ENCODE measurements at places on chromosomes 16 and 17.

DNA sequence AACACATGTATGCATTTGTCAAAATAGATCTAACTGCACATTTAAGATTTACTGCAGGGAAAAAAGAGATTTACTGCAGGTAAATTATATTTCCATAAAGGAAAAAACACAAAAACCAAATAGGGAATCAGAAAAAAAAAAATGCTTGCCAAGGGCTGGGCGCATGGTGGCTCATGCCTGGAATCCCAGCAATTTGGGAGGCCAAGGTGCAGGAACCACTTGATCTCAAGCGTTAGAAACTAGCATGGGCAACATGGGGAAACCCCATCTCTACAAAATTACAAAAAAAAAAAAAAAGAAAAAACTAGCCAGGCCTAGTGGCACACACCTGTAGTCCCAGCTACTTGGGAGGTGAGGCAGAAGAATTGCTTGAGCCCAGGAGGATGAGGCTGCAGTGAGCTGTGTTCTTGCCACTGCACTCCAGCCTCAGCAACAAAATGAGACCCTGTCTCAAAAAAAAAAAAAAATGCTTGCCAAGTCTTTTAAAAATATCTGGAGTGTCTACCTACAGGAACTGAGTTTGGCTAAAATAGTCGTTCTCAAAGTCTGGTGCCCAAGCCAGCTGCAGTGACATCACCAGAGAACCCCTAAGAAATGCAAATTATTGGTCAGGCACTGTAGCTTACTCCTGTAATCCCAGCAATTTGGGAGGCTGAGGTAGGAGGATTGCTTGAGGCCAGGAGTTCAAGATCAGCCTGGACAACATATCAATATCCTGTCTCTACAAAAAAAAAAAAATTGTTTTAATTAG lies 17.5 kb downstream of the TRIM25 start:
- no peak for DNase-seq

- DNase-seq = no peak
These were observed 1.3 kb downstream of the CLEC10A start for GRCh38 chr17:7078711-7079110.

DNA sequence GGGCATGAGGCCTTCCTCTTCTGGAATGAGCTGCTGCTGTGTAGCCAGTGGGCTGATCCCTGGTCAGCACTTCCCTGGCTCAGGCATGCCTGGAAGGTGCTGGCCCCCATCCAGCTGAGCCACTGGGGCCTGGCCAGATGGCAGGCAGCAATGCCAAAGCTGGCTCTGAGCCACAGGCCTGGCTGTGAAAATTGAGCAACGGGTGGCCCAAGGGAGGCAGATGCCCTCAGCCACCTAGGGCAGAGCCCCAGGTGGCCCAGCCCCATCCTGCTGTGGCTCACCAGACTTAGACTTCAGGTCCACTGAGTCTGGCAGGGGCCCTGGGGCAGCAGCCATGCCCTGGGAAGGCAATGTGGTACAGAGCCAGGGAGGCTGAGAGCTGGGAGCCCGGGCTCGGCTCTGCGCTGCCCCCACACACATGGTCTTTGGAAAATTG lies 8.5 kb upstream of the CRHR1 start:
- no peak for DNase-seq

DNA sequence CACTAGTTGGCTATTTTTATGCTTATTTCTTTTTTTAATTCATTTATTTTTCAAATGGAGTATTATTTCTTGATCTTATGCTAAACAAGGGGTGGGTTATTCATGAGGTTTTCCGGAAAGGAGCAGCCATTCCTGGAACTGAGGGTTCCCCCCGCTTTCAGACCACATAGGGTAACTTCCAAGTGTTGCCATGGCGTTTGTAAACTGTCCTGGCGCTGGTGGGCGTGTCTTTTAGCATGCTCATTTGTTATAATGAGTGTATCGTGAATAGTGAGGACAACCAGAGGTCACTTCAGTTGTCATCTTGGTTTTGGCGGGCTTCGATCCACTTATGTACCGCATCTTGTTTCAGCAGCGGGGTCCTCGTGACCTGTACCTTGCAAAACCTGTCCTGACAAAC lies 29.6 kb upstream of the ASGR2 start:
- DNase-seq = no peak

- no peak for DNase-seq
These were observed 8.4 kb downstream of the PIMREG start for GRCh38 chr17:6452471-6453266.

DNA sequence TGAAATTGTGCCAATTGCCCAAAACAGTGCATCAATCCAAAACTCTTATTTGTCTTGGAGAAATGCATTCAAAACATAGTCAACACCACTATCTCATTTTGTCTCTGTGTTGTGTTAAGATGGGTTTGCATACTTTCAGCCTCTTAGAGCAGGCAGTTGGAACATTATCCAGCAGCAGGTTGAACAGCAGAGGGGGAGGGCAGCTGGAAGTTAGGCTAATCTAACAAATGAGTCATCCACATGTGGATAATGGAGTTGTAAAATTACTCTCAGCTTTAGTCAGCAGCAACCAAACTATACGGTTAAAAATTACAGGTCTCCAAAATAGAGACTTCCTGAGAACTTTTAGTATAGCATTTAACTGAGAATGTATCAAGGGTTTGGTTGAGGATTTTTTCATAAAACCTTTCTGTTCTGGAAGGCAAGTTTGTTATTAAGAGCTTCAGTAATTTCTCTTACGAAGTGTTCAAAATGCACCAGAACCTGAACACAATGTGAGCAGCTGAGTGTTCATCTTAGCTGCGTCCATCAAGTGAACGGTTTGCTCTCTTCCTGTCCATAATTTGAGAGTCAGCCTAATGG lies 46.3 kb downstream of the PRKCA start:
- DNase-seq = no peak

- DNase-seq = no peak
These were observed 1.1 kb upstream of the SPEM3 start for GRCh38 chr17:7427549-7427948.
